Memory B cell (primary cell): ENCODE measurements at places on chromosomes 3 and 15.

- H3K4me1 ChIP-seq: peaks cover 29% of the 10 kb centered on the region
- H3K27ac ChIP-seq: no peak overlapping the region
- peaks cover 35% of the 10 kb centered on the region for H3K27me3 ChIP-seq
- no peak for DNase-seq
- peak overlapping the region; percentile 63 for H3K4me3 ChIP-seq
Measured at GRCh38 chr15:65337436-65338070, 33.1 kb downstream of the RNU5B-1 start.

GRCh38 chr3:20480786-20481365 is 294.9 kb upstream of the SGO1 start:
- DNase-seq: no peak
- no peak overlapping the region for H3K4me3 ChIP-seq
- no peaks in the 10 kb centered on the region for H3K27me3 ChIP-seq
- peaks cover 7% of the 10 kb centered on the region for H3K36me3 ChIP-seq
- H3K27ac ChIP-seq: no peak overlapping the region

DNA sequence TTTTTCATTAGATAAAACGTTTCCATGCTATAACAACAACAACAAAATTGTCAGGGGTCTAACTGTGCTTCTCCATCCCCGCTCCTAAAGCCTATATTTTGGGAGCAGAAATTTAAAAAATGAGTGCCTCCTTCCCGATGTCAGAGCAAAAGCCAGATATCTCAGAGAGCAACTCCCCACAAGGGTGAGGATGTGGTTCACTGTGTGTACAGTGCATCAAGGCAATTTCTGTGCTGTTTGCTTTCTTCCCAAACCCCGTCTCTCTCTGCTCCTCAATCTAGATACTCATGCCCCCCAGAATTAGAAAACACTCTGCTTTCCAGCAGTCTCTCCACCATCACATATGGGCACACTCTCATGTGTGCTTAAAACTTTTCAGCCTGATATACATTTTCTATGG is 76.7 kb upstream of the MBNL1 start:
- peaks cover 35% of the 10 kb centered on the region for H3K4me1 ChIP-seq
- H3K27ac ChIP-seq: peak overlapping the region; percentile 94
- H3K36me3 ChIP-seq: no peaks in the 10 kb centered on the region
- H3K4me3 ChIP-seq: no peak overlapping the region

GRCh38 chr15:87549296-87549695 is 707.2 kb downstream of the NTRK3 start:
- H3K4me1 ChIP-seq: no peaks in the 10 kb centered on the region
- no peak for DNase-seq
- H3K36me3 ChIP-seq: no peaks in the 10 kb centered on the region
- no peak overlapping the region for H3K4me3 ChIP-seq

- H3K36me3 ChIP-seq: no peaks in the 10 kb centered on the region
- no peaks in the 10 kb centered on the region for H3K27me3 ChIP-seq
- no peak overlapping the region for H3K4me3 ChIP-seq
- H3K4me1 ChIP-seq: no peaks in the 10 kb centered on the region
Measured at GRCh38 chr3:87004883-87005282, 13.9 kb upstream of the VGLL3 start.

DNA sequence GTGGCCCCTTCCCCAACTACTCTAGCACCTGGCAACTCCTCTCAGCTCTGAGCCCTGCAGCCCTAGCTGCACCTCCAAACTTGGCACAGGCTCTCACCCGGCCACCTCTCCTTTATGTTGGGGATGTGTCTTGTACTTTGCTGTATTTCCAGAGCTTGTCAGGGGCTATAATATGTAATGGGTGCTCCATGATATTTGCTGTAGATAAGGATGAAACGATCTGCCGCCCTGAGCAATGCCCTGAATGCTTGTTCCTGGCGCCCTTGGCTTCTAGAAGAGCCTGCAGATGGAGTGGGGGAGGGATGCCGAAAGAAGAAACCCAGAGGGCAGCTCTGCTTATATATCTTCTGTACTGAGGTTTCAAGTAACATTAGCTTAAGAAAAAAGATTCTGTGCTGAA is 35.9 kb upstream of the ZBTB38 start:
- peaks cover 2% of the 10 kb centered on the region for H3K36me3 ChIP-seq
- peaks cover 15% of the 10 kb centered on the region for H3K4me1 ChIP-seq
- DNase-seq: no peak
- no peak overlapping the region for H3K4me3 ChIP-seq
- H3K27me3 ChIP-seq: peaks cover 9% of the 10 kb centered on the region

GRCh38 chr15:48595981-48596380 is 49.5 kb downstream of the FBN1 start:
- no peak for DNase-seq
- no peak overlapping the region for H3K4me3 ChIP-seq
- H3K27me3 ChIP-seq: peaks cover 5% of the 10 kb centered on the region
